ENCODE measurements at places on chromosomes 6 and 20. TPM values are rescaled to one million over a fixed set of nuclear protein-coding genes. Genes with fewer than 3 reads are reported as not detected.

DNA sequence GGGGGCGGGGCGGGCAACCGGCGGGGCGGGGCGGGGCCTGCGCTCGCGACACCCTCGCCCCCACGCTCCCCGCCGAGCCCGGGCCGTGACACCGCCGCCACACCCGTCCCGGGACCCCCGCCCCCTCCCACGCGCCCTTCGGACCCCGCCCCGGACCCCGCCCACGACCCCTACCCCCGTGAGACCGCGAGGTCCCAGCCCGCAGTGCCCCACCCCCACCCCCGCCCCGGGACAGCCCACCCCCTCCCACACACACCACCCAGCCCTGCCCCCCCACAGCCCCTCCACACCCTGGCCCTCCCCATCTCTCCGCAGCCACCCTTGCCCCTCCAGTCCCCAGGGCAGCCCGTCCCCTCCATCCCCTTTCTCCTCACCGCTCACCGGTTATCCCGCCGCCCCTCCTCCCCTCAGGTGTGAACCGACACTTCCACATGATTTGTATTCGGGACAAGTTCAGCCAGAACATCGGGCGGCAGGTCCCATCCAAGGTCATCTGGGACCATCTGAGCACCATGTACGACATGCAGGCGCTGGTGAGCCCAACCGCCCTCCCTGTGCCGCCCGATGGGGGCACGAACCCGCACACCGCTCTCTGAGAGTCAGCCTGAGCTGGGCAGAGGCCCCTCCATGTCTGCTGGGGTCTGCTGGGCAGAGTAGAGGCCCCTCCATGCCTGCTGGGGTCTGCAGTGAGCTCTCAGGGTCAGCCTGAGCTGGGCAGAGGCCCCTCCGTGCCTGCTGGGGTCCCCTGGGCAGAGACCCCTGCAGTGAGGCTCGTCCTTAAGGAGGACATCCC lies 622 bp downstream of the MRGBP start:
- peaks cover 25% of the 10 kb centered on the region for H3K4me1 ChIP-seq
- H3K36me3 ChIP-seq = peaks cover 24% of the 10 kb centered on the region
- H3K27ac ChIP-seq = peak overlapping the region; percentile 24
- H3K27me3 ChIP-seq = no peaks in the 10 kb centered on the region
- no peak for DNase-seq

DNA sequence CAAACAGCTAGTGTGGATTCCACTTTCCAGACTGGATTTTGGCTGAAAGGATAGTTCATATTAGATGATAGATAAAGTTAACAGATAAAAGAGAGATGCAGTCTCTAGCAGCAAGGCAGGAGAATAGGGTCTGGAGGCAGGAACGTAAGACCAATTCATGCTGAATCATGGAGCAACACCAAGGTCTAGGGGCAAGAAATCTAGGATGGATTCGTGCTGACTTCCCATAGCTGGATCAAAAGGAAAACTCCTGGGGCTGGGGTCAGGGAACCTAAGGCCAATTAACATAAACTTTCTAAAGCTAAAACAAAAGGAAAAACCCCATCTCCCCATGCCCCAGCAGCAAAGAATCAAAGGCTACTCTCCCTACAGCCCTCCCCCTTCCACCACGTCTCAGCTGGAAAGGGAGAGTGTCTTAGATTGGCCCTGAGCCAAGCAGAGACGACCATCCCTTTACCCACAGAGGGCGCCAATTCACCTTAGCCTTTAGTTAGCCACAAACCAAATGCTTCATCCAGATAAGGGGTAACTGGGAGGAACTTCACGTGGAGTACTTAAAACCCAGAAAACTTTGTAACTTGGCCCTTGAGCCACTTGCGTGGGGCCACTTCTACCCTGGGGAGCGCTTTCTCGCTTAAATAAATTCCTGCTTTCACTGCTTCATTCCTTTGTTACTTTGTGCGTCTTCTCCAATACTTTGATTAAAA lies 7.6 kb downstream of the TREM1 start:
- no peaks in the 10 kb centered on the region for H3K36me3 ChIP-seq
- DNase-seq = peak; percentile 79
- no peak overlapping the region for H3K4me3 ChIP-seq
- peaks cover 11% of the 10 kb centered on the region for H3K4me1 ChIP-seq

TFAP2B gene
- total RNA-seq = not detected

DNA sequence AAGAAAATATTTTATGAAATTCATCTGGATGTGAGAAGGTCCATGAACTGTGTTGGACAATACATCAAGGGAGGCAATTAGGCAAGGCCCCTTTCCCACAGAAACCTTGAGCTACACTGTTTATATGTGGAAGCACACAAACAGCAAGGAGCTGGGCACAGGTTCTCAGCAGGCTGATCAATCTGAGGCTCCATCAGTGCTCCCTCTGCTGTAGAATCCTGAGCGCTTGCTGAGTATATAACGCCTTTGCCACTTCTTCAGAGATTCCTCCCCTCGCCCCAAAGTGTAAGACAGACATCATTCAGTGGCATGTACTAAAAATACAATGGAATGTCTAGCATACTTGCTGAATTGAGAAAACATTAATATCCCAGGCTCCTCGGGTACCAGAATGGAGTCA lies 146.9 kb downstream of the PRKN start:
- no peaks in the 10 kb centered on the region for H3K4me1 ChIP-seq
- no peak overlapping the region for H3K27ac ChIP-seq
- no peaks in the 10 kb centered on the region for H3K36me3 ChIP-seq
- H3K27me3 ChIP-seq = no peaks in the 10 kb centered on the region
- no peak overlapping the region for H3K4me3 ChIP-seq

DNA sequence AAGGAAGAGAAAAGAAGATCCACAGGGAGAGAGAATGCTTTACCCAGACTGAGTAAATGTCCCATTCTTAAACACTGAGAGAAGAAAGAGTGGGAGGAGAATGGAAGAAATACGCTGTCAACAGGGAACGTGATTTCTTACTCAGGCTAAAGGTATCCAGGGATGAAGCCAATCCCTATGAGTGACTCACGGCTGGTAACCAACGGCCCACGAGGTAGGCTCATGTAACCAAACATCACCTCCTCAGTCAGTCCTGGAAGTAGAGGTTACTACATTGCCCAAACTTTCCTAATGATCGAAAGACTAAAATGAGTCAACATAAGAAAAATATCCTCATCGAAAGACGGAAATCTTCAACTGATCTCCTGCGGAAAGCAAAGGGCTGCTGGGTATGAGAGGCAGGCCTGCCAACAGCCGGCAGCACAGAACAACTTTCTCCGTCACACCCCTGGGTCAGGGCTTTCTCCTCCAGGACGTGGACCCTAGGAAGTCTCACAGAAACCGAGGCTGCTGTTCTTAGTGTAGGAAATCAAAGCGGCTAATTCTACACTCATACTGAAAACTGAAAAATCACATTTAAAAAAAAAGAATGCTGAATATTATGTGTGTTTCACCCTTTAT lies 292.6 kb downstream of the GMDS start:
- peaks cover 6% of the 10 kb centered on the region for H3K36me3 ChIP-seq
- H3K4me1 ChIP-seq = no peaks in the 10 kb centered on the region
- no peaks in the 10 kb centered on the region for H3K27me3 ChIP-seq
- no peak for DNase-seq

- H3K27ac ChIP-seq = no peak overlapping the region
- no peaks in the 10 kb centered on the region for H3K4me1 ChIP-seq
- no peaks in the 10 kb centered on the region for H3K27me3 ChIP-seq
- H3K36me3 ChIP-seq = no peaks in the 10 kb centered on the region
Measured at GRCh38 chr6:50362706-50363105, 313.0 kb upstream of the DEFB112 start.

- no peaks in the 10 kb centered on the region for H3K27me3 ChIP-seq
- H3K4me1 ChIP-seq = peaks cover 77% of the 10 kb centered on the region
- DNase-seq = peak; percentile 71
- peak overlapping the region; percentile 1 for H3K4me3 ChIP-seq
Measured at GRCh38 chr20:36467076-36467999, 74.0 kb upstream of the MYL9 start.

TOX2 gene
- total RNA-seq = 1.6 TPM

GRCh38 chr6:5111626-5112025 lies 26.5 kb downstream of the PPP1R3G start:
- DNase-seq = no peak
- H3K4me1 ChIP-seq = no peaks in the 10 kb centered on the region
- no peak overlapping the region for H3K4me3 ChIP-seq
- H3K36me3 ChIP-seq = peaks cover 2% of the 10 kb centered on the region
- H3K27ac ChIP-seq = no peak overlapping the region

DNA sequence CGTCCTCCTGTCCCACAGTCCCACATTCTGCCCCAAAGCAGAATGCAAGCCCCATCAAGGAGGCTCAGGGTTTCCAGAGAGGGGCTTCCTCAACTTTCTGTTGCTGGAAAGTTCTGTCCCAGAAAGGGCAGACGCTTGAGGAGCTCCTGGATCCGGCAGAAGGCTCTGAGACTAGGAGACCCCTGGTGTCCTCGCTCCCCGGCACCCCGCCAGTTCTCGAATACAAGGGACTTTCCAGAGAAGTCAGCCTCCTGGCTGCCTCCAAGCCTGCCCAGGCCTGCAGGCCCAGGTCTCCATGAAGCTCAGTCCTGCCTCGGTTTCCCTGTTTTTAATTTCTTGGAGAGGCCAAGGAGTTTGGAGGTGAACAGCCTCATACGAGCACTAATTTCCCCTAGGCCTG lies 150.4 kb downstream of the CEBPB start:
- H3K4me1 ChIP-seq = peaks cover 60% of the 10 kb centered on the region
- H3K27me3 ChIP-seq = no peaks in the 10 kb centered on the region
- no peak for DNase-seq
- no peaks in the 10 kb centered on the region for H3K36me3 ChIP-seq

GRCh38 chr6:28791002-28791383 lies 132.8 kb downstream of the TRIM27 start:
- DNase-seq = no peak
- peaks cover 16% of the 10 kb centered on the region for H3K4me1 ChIP-seq
- peaks cover 5% of the 10 kb centered on the region for H3K36me3 ChIP-seq
- peaks cover 82% of the 10 kb centered on the region for H3K27me3 ChIP-seq
- no peak overlapping the region for H3K27ac ChIP-seq

MCHR2 gene
- total RNA-seq = not detected

GRCh38 chr20:58613061-58613854 lies 37.8 kb upstream of the STX16 start:
- H3K4me1 ChIP-seq = no peaks in the 10 kb centered on the region
- no peak for DNase-seq
- no peaks in the 10 kb centered on the region for H3K36me3 ChIP-seq
- H3K27ac ChIP-seq = no peak overlapping the region
- no peaks in the 10 kb centered on the region for H3K27me3 ChIP-seq

- no peak for DNase-seq
- H3K27ac ChIP-seq = no peak overlapping the region
- H3K27me3 ChIP-seq = peaks cover 3% of the 10 kb centered on the region
- H3K4me3 ChIP-seq = no peak overlapping the region
Measured at GRCh38 chr6:163190786-163191185, 223.7 kb upstream of the QKI start.

DNA sequence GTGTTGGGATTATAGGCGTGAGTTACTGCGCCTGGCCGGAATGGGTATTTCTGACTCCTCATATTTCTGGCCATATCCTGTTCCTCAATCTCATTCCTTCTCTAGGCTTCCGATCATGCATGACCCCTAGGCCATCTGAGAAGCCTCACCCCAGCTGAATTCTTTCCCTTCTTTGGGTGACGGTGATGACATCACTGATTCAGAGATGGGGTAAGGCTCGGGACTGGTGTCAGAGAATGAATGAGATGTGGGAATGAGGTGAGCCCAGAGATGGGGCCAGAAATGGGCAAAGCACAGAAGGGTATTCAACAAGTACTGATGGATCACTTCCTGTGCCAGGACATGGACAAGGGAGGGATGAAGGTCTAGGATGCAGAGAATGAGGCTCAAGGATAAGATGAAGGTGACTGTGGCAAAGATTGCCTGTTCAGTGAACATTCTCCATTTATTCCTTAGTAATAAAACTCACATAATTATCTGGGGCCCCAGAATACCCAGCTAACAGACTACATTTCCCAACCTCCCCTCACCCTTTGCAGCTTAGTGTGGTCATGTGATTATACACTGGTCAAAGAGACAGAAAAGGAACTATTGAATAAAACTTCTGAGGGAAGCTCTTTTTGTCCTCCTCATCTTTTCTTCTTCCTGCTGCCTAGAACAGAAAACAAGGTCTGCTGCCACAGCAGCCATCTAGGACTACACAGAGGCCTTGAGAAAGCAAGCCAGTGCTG lies 39.6 kb downstream of the KIAA0319 start:
- no peaks in the 10 kb centered on the region for H3K36me3 ChIP-seq
- H3K27me3 ChIP-seq = no peaks in the 10 kb centered on the region
- H3K4me1 ChIP-seq = no peaks in the 10 kb centered on the region
- no peak for DNase-seq
- H3K4me3 ChIP-seq = no peak overlapping the region

GRCh38 chr6:109482905-109483734 lies at the start of gene ZBTB24:
Gene ZBTB24 (minus strand): TSS chr6:109483219. CDS start chr6:109482026, 1,193 bp downstream.
- H3K36me3 ChIP-seq = peaks cover 36% of the 10 kb centered on the region
- H3K4me1 ChIP-seq = peaks cover 43% of the 10 kb centered on the region
- peak; percentile 94 for DNase-seq
- peak within 1 kb of the TSS; percentile 94 for H3K27ac ChIP-seq
- H3K4me3 ChIP-seq = peak within 1 kb of the TSS; percentile 96

DNA sequence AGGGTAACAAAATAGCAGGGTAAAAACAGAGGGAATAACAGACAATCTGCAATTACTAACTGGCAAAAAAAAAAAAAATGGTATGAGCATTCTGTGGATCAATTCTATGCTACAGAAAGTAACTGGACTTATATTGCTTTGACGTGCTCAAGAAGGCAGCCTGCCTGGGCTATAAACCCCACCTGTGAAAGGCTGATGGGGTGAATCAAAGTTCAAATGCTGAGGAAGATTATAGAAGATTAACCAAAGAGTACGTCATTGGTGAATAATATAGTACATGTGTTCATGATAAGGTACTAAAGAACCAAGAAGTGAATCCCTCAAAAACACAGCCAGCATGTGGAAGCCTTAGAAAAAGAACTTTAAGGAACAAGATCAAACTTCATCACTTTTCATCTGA lies 441.9 kb upstream of the PTCHD4 start:
- no peak overlapping the region for H3K4me3 ChIP-seq
- H3K27ac ChIP-seq = no peak overlapping the region
- no peaks in the 10 kb centered on the region for H3K36me3 ChIP-seq
- DNase-seq = no peak
- H3K27me3 ChIP-seq = no peaks in the 10 kb centered on the region
- no peaks in the 10 kb centered on the region for H3K4me1 ChIP-seq

GRCh38 chr6:15458021-15458459 lies 204.8 kb downstream of the DTNBP1 start:
- no peaks in the 10 kb centered on the region for H3K27me3 ChIP-seq
- no peak overlapping the region for H3K27ac ChIP-seq
- H3K36me3 ChIP-seq = peaks cover 48% of the 10 kb centered on the region
- H3K4me1 ChIP-seq = peaks cover 72% of the 10 kb centered on the region
- no peak for DNase-seq

PBOV1 gene
- not detected for total RNA-seq

DNA sequence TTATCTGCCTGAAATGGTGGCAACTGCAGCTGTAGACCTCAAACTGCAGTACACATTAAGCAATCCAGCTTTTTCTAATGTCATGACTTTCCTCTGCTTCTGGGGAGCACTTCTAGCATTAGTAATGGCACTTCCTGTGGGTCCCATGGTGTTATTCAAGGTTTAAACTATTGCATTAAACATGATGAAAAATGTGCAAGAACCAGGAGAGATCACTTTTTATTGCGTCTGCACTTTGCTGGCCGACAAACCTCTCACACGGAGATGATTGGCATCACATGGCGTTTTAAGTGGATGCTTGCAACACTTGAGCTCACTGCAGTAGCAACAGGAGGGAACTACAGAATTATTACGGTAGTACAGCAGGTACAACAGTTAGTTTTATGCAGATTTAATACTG lies 148.4 kb downstream of the HIVEP2 start:
- H3K36me3 ChIP-seq = peaks cover 26% of the 10 kb centered on the region
- H3K4me1 ChIP-seq = peaks cover 78% of the 10 kb centered on the region
- no peaks in the 10 kb centered on the region for H3K27me3 ChIP-seq
- no peak overlapping the region for H3K27ac ChIP-seq
- DNase-seq = no peak
